Activated CD8-positive, alpha-beta T cell treated with anti-CD3 and anti-CD28 coated beads, Interleukin-2, amount 10 ng/mL, durations not matched to agents 7 days and 5 days (primary cell): ENCODE measurements at places on chromosomes 16 and 17.

DNA sequence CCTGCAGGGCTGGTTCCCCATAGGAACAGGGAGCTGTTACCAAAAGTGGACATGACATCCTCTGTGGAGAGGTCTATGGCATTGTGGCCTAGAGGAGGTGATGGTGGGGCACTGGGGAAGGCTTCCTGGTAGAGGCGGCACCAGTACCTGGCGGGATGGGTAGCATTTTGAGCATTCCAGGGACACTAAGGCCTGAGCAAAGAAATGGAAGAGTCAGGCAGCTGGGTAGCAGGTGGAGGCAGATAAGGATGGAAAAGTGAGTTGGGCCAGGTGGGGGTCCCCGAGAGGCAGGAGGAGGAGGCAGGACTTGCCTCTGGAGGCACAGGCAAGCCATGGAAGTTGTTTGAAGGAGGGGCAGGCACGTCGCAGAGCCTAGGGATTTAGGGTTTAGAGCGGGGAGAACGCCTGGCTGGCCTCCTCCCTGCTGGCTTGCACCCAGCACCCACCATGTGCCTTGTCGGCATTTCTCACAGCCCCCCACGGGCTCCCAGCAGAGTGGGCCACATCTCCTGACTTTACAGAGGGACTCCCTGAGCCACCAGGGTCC, 5.1 kb upstream of the ADCY7 start:
- H3K36me3 ChIP-seq: peaks cover 10% of the 10 kb centered on the region
- H3K4me1 ChIP-seq: peaks cover 62% of the 10 kb centered on the region
- no peak overlapping the region for H3K4me3 ChIP-seq
- no peak for DNase-seq

DNA sequence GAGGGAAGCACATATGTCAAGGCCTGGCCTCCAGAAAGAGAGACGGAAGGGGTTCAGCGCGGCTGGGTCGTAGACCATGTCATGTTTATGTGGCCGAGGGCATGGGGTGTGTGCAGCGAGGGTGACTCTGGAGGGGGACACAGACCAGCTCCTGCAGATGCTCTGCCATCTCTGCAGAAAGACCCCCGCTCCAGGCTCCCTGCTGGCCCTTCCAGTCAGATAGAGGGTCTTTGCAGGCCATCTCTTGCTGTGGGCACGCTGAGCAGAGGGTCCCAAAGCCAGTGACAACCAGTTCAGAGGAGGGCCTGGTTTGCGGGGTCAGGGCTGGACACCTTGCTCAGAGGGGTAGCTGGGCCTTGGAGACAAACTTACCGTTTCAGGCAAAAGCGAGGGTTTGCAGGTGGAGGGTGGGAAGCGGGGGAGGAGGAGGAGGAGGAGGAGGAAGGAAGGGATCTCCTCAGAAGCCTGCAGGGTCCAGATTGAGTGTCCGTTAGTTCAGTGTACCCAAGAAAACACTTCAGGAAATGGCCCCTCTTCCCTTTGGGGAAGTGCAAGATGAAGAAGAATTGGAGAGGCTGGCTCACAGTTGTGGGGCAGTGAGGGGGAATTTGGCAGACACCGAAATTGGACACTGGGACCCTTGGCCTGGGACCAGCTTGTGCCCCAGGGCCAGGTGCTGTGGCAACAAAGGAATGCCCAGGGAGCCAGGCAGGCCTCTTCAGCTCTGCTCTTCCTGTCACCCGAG, 102.8 kb downstream of the CMIP start:
- H3K27me3 ChIP-seq: no peaks in the 10 kb centered on the region
- H3K36me3 ChIP-seq: peaks cover 10% of the 10 kb centered on the region
- H3K27ac ChIP-seq: no peak overlapping the region
- H3K4me3 ChIP-seq: no peak overlapping the region

DNA sequence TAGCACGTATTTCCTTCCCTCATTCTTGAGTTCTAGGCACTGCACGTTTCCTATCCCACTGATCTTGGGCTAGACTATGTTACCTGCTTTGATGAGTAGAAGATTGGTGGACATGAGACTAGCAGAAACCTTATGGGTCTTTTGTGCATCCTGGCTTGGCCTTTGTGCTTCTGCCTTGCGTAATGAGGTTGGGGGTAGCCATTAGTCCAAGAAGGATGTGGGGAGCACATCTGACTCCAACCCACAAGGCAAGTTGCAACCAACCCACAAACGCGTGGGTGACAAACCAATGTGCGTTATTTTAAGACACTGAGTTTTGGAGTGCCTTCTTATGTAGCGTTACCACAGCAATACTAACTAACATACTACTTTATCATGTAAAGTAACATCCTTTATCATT, 180.4 kb upstream of the IRX5 start:
- no peaks in the 10 kb centered on the region for H3K36me3 ChIP-seq
- H3K27ac ChIP-seq: no peak overlapping the region
- H3K4me1 ChIP-seq: no peaks in the 10 kb centered on the region
- H3K4me3 ChIP-seq: no peak overlapping the region
- H3K27me3 ChIP-seq: no peaks in the 10 kb centered on the region

- no peak overlapping the region for H3K27ac ChIP-seq
- H3K36me3 ChIP-seq: no peaks in the 10 kb centered on the region
- no peaks in the 10 kb centered on the region for H3K4me1 ChIP-seq
These were observed 47.3 kb downstream of the ZCCHC14 start for GRCh38 chr16:87445486-87445885.

- no peaks in the 10 kb centered on the region for H3K36me3 ChIP-seq
- no peak for DNase-seq
- H3K4me3 ChIP-seq: no peak overlapping the region
- no peaks in the 10 kb centered on the region for H3K27me3 ChIP-seq
These were observed 19.5 kb downstream of the ASPSCR1 start for GRCh38 chr17:81996757-81997441.

- H3K36me3 ChIP-seq: peaks cover 2% of the 10 kb centered on the region
These were observed at the start of gene BCL6B for GRCh38 chr17:7022781-7023571. Gene BCL6B (plus strand): TSS chr17:7023050. CDS start chr17:7023672, 622 bp downstream.

DNA sequence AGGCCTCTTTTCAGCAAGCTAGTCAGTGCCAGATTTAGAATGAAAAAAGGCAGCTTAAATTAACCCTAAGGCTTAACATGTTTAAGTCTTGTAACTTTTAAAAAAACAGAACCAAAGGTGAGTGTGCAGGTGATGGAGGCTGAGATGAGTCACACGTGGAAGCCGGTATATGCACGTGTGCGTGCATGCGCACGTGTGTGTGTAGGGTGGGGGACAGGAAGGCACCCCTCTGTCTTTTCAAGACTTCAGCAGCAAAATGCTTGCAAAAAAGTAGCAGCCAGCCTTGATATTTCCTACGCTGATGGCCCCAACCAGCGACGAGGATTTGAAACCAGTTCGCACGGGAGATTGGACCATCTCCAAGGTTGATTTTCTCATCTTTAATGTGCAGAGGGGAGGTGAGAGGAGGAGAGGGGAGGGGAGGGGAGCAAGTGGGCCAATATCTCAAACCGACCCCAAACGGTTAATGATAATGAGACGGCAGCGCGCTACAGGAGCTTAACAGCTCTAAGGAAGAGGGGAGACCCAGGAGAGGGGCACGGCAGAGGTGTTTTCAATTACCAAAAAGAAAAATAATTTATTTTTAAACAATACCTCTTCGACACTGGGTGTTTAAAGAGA, 154.7 kb downstream of the ZNF423 start:
- no peaks in the 10 kb centered on the region for H3K36me3 ChIP-seq
- no peak for DNase-seq
- peaks cover 17% of the 10 kb centered on the region for H3K27me3 ChIP-seq
- H3K4me3 ChIP-seq: no peak overlapping the region
- H3K4me1 ChIP-seq: no peaks in the 10 kb centered on the region

GRCh38 chr17:7393613-7394451, 493 bp downstream of the PLSCR3 start:
- H3K27ac ChIP-seq: peak overlapping the region; percentile 87
- H3K4me1 ChIP-seq: peaks cover 26% of the 10 kb centered on the region
- no peaks in the 10 kb centered on the region for H3K27me3 ChIP-seq
- H3K36me3 ChIP-seq: peaks cover 33% of the 10 kb centered on the region
- H3K4me3 ChIP-seq: peak overlapping the region; percentile 92

DNA sequence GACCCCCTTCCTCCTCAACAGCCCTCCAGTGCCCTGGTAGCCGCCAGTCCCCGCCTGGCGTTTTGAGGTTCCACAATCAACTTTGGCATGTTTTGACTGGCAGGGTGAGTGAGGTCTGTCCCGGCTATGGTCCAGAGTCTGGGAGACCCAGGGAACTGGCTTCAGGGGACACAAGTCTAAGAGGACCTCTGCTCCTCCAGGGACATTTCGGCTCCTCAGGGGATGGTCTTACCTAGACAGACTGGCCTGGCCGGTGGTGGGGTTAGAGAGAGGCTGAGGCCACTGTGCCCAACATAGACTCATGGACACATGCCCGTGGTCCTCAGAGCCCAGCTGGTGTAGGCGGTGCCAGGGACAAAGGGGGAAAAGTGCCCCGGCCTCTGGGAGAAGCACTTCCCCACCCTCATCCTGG, 2.2 kb downstream of the TMC8 start:
- no peaks in the 10 kb centered on the region for H3K27me3 ChIP-seq
- peak overlapping the region; percentile 84 for H3K27ac ChIP-seq
- peak overlapping the region; percentile 74 for H3K4me3 ChIP-seq
- H3K4me1 ChIP-seq: peaks cover 69% of the 10 kb centered on the region

DNA sequence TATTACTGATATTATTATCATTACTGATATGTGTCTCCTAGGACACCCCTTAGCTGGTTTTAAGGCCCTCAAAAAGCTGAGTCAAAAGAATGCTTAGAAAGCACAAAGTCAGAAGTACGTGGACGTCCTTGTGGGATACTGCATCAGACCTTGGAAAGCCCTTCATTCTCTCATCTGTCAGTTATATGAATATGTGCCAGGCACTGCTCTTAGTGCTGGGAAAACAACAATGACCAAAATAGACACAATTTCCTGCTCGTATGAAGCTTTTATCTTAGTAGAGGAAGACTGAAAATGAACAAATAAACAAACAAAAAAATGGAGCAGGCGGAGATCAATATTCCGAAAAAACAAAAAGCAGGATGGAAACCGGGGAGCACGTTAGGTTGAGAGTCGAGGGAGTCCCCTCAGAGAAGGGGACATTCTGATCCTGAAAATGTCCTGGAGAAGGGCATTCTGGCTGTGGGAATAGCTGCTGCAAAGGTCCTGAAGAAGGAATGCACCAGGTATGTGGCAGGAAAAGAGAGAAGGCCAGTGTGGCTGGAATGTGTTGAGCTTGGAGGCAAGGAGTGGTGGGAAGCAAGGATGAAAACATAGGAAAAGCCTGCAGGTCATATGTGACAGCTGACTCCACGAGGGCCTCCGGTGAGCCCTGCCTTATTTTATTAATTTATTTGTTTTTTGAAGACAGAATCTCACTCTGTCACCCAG, 15.5 kb upstream of the TMEM94 start:
- peaks cover 5% of the 10 kb centered on the region for H3K4me1 ChIP-seq
- peaks cover 2% of the 10 kb centered on the region for H3K27me3 ChIP-seq
- no peak for DNase-seq
- H3K36me3 ChIP-seq: no peaks in the 10 kb centered on the region
- H3K27ac ChIP-seq: no peak overlapping the region

DNA sequence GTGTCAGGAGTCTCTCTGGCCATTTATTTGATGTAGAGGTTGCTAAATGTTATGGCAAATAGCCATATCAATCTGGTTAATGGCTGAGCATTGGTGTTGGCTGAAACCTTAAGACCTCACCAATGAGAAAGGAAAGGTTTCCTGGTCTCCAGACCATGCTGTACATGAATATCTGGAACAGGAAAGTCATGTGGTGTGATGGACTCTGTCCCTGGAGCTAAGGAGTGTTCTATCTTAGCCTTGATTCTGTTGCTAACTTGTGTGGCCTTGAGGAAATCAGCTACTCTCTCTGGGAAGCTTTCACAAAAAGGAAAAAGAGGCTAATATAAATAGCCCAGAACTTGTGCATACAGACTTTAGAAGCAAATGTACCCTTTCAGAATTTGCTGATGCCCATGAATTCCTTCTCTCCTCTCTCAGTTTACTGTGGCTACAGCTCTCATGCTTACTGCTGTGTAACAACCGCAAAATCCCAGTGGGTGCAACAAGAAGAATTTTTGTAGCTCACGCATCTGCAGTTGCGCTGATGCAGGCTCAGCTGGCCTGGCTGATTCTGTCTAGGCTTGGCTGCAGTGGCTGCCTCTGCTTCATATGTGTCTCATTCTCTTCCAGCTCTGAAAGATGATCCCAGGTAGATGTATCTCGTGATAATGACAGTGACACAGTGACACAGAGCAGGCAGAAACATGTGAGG, 287.5 kb downstream of the NPIPA8 start:
- H3K27me3 ChIP-seq: no peaks in the 10 kb centered on the region
- no peak overlapping the region for H3K4me3 ChIP-seq

DNA sequence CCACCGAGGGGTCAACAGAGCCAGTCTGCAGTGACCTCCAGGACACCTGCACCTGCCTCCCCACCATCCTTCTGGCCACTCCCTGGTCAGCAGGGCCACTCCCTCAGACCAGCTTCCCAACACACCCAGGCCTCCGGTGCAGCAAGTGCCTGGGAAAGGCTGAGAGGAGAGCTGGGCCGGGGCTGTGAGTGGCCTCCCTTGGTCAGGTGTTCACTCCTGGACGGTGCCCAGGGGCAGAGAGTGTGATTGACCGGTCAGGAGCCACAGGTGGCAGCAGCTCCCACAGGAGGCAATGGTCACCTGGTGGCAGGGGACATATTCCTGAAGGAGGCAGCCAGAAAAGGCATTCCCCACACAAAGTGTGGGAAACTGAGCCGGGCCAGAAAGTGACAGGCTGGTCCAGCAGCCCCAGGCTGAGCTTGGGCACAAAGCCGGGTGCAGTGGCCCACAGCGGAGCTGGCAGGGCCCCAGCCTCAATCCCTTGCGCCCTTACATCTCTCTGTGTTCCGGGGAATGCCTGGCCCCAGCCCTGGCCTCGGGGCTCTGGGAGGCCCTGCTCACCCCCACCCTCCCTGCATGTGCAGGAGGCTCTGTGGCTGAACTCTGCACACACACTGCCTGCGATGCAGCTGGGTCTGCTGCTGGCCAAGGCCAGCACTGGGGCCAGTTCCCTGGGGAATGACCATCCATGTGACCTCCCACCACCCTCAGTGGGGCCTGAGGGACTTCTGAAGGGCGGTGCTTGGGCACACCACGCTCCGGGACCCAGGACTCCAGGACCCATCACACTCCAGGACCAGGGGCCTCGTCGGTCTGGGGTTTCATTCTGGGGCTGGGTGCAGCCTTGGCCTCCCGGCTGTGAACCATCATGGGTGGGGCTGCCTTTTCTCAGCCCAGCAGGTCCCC, 1.2 kb upstream of the C17orf99 start:
- peaks cover 20% of the 10 kb centered on the region for H3K36me3 ChIP-seq
- H3K27me3 ChIP-seq: no peaks in the 10 kb centered on the region
- no peak overlapping the region for H3K27ac ChIP-seq
- H3K4me3 ChIP-seq: no peak overlapping the region

DNA sequence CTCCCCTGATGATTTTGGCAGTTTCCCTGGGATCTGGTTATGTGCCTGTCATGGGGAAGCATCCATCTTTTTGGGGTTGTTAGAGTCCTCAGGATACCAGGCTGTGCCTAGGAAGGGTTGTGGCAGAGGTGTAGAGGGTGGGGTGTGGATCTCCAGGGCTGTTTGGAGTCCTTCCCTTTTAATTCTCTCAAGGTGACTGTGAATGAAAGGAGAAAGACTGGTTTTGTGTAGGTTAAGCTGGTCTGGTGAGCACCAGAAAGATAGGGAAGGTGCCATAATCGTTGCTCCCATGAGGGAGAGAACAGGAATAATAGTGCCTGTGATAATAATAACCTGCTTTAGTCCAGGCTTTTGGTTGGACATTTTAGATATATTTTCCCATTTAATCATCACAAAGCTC, 7.0 kb downstream of the MAP2K4 start:
- no peak overlapping the region for H3K4me3 ChIP-seq
- H3K36me3 ChIP-seq: peaks cover 27% of the 10 kb centered on the region
- no peaks in the 10 kb centered on the region for H3K27me3 ChIP-seq
- DNase-seq: no peak
- H3K27ac ChIP-seq: no peak overlapping the region
- peaks cover 46% of the 10 kb centered on the region for H3K4me1 ChIP-seq
